ENCODE measurements at places on chromosomes 3 and 15.

DNA sequence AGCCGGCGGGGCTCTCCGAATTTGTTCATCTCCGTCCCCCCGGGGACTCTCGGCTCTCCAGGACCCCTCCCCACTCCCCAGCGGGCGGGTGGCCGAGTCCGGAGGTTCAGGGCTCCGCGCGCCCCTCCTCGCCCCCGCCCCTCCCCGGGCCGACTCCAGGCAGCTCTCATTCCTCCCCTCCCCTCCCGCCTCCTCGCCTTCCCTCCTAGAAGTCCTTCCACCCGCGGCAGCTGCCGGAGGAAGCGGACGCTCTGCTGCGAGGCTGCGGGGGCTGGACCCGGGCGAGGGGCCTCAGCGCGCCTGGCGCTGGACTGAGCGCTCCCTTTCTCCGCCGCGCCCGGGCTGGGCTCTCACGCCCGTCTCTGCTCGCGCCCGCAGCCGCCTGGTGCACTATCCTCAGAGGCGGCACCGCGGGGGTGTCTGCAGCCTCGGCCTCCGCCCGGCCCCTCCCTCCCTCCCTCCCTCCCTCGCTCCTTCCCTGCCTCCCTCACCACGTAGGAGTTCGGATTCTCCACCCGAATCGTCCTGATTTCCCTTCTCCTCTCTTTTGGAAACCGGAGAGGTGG, at the start of gene ROBO2:
Gene ROBO2, plus strand, starts transcription at position 494 of the 566 bp plus-strand sequence. CDS start 687 bp downstream, outside the sequence.
- DNase-seq: no peak

DNA sequence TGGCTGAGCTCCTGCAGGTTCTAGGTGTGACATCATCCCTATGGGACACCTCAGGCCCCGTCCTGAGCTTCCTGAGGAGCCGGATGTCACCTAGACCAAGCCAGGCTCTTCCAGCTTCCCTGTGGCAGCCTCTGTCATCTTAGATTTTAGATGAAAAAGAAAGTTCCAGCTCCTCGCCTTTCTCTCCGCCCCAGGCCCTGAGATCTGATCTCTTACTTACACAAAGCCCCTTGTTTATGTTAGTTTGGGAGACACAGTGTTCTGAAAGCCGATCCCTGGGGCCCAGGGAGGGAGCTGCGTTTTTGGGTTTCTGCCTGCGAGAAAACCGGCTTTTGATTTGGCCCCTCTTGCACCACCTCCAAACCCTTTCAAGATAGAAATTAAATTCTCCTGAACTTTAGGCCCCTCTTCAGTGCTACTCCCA, 40.2 kb upstream of the FAM107A start:
- DNase-seq: no peak

DNA sequence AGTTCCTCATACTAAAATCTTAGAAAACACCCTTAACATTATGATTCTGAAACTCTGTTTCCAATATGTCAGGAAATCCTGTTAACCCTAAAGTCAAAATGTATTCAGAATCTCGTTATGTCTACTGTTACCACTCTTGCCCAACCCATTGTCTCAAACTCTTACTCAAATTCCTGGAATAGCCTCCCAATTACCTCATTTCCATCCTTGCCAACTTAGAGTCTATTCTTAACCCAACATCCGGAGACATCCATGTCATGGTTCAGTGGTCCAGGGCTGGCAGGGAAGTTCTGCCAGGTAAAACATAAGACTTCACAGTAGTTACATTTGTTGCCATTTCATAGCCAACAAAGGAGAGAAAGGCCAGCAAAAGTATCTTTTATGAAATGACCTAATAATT, 593.9 kb downstream of the PYDC2 start:
- no peak for DNase-seq

DNA sequence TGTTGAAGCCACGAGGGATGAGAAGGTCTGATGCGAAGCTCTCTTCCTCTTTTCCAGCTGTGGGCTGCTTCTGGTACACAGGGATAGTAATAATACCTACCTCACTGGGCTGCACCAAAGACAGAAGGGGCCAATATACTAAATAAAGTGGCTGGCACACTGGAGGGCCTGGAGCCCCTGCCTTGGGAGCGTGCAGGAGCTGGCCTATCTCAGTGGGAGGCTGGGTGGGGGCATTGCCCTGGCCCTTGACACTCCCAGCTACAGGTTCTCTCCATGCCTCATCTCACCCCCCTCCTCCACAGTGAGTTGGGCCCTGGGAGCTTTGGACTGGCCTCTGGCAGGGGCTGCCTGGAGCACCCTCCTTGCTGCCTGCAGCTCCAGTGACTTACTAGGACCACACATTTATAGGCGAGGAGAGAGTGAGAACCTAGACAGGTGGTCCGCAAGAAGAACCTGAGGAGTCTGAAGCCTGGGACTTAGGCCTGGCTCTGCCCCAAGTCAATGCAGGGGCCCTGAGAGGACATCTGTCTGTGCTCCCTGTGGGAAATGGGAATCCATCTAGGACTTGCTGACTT, 1.6 kb downstream of the NOX5 start:
- no peak for DNase-seq

DNA sequence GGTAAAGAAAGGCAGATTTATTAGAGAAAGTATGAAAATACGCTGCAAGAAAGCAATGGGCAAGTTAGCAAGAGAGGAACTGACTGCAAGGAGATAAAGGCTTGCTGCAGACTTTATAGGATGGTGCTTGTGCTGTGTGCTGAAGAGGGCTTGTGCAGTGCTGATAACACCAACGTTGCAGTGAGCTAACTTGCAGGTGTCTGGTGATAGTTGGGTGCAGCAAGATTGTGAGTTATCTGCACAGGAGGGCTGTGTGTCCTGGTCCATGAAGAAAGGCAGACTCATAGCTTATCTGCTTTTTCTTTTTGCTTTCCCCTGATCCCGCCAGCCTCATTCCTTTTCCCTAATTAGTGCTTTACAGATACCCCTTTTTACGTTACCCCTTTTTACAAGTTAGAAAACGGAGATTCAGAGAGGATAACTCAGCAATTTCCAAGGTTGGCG, 58.0 kb upstream of the ZNF148 start:
- DNase-seq: no peak

- no peak for DNase-seq
Observed at GRCh38 chr3:98741121-98741716, 21.9 kb upstream of the ST3GAL6 start.

DNA sequence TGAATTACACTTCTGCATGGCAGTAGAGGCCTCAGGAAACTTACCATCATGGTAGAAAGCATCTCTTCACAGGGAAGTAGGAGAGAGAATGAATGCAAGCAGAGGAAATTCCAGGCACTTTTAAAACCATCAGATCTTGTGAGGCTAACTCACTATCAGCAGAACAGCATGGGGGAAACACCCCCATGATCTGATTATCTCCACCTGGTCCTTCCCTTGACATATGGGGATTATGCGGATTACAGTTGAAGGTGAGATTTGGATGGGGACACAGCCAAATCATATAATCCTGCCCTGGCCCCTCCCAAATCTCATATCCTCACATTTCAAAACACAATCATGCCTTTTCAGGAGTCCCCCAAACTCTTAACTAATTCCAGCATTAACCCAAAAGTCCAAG, 691.1 kb downstream of the SI start:
- DNase-seq: no peak

GRCh38 chr3:69865925-69866679, 126.8 kb downstream of the MITF start:
- no peak for DNase-seq

GRCh38 chr3:136818769-136819391, at the start of gene SLC35G2:
Gene SLC35G2 (plus strand): TSS chr3:136819126. CDS start chr3:136854461, 35,335 bp downstream.
- peak; percentile 27 for DNase-seq

GRCh38 chr3:153242896-153243295, 80.9 kb downstream of the RAP2B start:
- no peak for DNase-seq

DNA sequence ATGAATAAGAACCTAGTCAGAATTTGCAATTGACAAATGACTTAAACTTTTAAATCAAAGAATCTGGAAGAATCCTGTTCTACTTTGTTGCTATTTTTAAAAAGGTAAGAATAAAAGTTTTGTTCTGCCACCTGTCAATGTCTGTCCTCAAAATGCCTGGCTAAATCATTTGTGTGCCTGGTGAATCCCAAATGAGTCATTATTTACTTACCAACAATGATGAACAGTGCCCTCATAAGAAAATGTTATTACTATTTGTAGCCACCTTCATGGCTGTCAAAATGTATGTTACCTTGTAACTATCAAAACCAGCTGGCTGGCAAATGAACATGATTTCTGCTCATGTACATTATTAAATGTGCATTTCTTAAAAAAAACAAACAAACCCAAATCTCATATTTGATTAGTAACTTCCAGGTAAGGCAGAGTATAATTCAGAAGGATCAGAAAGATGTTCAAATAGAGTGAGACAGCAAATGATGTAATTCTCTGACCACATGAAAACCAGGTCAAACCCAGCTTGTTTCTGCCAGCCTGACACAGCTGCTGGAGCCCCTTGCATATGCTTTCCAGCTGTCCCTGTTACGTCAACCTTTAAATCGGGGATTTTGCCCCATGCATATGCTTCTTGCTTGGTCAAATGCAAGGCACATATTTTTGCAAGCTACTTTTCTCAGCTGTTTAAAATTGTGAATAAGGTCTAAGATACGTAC, 137.9 kb downstream of the SSR3 start:
- no peak for DNase-seq

Data from stimulated activated CD8-positive, alpha-beta memory T cell treated with anti-CD3 and anti-CD28 coated beads, Interleukin-12 subunit alpha, Interleukin-12 subunit beta, amount 100 ng/mL, for 4 hours (primary cell).